ENCODE measurements at places on chromosomes 3 and 15. TPM values are rescaled to one million over a fixed set of nuclear protein-coding genes. Genes with fewer than 3 reads are reported as not detected.

DNA sequence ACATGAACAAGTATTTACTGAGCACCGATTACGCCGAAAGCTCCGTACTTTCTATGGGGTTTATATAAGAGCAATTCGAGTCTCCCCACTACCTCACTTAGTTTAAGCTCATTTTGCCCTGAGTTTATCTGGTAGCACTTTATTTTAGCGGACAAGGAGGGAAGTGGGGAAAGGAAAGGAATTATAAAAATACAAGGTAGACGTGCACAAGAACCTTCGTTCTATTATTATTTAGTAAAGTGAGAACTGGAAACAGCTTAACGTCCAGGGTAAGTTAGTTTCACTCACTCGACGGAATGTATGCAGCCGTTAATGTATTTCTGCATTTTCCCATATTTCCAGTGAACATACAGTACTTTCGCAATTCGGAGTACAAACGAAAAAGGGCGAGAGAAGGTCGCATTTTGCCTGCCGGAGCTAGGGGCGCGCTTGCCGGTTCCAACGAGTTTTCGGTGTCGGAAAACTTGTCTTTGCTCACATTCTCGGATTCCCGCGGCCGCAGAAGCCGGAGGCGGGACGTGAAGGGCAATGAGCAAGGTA, 1.2 kb upstream of the STT3B start:
- no peak for DNase-seq

- DNase-seq = no peak
Measured at GRCh38 chr3:79542-79941, 117.0 kb upstream of the CHL1 start.

DNA sequence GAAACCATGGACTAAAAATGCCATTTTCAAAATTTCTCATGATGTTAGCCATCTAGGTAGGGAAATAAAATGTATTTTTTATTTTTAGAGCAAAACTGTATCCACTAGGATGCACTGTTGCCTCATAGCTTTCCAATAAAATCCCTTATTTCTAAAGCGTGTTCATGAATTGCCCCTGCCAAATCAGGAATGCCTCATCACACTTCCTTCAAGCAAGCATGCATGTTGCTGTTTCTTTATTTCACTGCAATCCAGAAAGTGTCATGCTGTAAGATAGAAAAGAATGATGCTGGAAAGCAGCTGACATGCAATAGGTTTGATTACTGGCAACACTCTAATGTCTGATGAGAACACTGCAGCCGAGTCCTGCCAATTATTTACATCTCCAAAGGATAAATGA, 239.5 kb downstream of the CHL1 start:
- no peak for DNase-seq

- peak; percentile 20 for DNase-seq
Measured at GRCh38 chr3:122572940-122573412, 4.5 kb upstream of the PARP15 start.

DNA sequence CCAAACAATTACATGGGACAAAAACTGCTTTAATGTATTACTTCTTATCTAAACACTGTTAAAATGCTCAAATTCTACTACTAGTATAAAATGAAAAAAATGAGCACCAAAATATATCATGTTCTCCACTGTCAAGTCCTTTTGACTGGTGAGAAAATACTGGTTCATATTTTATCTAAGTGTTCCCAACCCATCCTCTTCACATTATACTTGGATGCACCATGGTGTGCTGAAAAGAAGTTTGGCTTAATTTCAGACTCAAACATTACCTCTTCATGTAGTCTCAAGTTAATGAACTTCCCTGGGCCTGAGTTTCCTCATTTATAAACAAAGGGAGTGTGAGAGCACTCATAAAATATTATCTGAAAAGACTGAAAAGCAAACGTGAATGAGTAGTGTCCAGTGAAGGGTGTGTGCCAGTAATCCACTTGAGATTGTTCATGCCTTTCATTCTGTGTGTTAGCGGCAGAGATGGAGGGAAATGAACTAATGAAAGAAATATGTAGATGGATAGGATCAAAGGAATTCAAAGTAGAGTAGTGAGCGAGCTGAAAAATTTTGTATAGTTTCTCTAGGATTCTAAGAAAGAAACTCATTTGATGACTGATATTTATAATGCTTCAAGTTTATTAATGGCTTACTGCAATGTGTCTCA, 263.2 kb downstream of the NLGN1 start:
- DNase-seq = no peak

GRCh38 chr15:59996298-59997041, 7.6 kb upstream of the FOXB1 start:
- no peak for DNase-seq

- peak; percentile 56 for DNase-seq
Measured at GRCh38 chr3:71006810-71007785, 576.4 kb downstream of the FOXP1 start.

DNA sequence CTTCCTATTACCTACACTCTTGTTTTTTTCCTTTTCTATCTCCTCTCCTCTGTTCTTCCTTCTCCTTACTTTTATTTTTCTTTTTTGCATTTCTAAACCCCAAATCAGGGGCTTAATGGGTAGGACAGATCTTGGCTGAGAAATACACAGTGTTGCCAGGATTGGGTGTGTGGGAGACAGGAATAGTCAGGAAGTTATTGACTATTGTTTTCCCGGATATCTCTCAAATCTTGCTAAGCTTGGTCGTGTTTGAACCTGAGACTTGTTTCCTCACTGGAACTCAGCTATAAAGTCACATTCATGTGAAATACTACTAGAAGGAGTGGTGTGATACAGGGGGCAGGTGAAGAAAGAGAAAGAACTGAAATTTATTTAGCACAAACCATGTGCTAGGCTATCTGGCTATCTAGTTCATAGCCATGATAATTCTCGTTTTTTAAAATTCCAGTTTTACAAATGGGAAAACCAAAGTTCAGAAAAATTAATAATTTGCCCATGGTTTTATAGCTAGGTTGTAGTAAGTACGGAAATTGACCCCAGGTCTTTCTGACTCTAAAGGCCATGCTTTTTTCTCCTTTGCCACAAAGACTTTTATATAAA, 343.2 kb upstream of the UMPS start:
- DNase-seq = peak; percentile 49

DNA sequence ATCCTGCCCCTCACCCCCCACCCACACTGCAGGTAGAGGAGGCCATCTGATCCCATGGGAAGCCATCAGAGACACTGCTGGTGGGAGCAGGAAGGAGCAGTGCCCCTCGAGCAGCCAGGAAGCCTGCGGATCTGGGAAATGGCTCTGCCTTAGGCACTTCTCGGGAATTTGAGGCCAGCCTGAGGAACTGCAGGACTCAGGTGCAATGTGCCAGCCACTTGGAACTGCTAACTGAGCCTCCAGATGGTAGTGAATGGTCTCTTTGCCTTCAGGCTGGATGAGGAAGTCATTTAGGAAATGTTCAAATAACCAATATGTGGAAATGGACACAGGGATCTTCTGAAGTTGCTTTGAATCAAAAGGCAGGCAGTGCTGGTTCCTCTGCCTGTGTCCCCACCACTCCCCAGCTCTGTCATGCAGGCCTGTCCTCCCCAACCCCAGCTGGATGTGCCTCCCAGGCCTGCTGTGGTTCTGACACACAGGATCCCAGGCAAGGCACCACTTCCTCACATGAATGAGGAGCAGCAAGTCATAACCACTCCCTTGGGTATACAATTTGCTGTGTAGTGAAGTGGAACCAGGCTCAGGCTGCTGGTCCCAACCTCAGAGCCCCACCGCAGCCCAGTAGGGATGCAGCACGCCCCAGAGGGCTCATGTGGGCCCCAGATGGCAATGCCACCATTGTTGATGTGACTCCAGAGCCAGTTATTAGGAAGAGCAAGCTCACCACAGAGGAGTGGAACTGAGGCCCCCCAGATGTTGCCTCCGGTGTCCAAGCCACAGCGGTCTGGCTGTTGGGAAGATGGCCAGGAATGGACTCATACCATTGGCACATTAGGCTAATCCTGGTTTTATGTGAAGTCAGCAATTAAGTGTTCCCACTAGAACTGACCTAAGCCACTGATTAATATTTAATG, 46.5 kb upstream of the LIMD1 start:
- DNase-seq = no peak

DNA sequence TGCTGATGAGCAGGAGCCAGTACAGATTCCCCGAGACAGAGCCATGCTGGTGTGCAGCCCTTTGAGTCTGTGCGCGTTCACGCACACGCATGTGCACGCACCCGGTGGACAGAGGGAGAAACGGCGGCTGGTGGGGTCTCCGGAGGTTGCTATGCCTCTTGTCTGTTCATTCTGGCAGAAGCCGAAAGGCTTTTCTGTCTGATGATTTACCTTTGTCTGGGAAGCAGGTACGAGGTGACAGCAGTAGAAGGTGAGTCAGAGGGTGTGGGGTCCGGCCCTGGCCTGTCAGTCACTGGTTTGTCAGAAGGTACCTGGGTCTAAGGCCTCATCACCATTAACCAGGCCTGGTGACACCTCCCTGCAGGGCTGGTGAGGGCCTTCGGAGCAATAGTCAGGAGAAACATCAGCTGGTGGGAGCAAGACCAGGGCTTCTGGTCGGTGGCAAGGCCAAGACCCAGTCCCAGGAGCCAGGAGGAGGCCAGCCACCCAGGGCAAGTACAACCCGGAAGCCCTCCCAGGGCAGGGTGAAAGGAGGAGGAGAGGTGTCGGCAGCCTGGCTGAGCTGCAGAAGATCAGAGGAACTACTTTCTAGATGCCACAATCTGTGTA, 7.5 kb downstream of the PCSK6 start:
- DNase-seq = no peak

DNA sequence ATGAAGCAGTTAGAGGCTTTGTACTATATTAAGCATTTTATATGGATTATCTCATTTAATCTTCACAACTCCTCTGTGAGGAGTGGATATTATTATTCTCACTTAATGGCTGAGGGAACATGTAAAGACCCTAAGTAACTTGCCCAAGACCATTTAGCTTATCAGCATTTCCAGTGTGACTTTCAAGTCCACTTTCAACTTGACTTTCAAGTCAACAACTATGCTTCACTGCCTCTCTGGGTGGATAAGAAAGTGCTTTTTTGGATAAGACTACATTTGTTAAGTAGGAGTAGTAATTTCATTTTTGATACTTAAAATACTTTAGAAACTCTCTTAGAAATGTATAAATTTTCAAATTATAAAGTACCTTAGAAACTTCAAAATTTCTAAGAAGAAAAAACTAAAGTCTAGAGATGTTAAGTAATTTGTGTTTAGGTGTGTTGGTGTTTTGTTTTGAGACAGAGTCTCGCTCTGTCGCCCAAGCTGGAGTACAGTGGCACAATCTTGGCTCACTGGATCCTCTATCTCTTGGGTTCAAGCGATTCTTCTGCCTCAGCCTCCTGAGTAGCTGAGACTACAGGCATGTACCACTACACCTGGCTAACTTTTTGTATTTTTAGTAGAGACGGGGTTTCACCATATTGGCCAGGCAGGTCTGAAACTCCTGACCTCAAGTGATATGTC, 71.8 kb downstream of the MINDY2 start:
- no peak for DNase-seq

DNA sequence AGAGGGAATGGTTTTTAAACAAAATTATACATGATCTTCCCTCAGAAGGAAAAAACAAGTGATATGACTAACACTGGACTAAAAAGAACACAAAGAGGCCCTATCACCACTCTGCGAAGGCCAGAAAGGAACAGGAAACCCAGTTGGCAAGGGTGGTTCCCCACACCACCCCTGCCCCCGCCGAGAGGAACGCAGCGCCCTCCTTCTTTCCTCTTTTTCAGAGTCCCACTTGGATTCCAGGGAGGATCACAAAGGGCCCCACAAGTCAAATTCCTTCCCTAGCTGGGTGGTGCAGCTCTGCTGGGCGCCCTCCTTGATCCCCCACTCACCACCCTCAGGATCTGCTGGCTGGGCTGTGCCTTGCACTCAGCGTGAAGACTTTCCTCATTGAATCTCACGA, 29.8 kb downstream of the PLA1A start:
- DNase-seq = no peak

Gene TXNRD3
- 8.6 TPM for total RNA-seq

Gene RASGRF1
- total RNA-seq = 0.51 TPM

Gene LMOD3
- not detected for total RNA-seq

Data from dermis microvascular lymphatic vessel endothelial cell (primary cell).